ENCODE measurements at places on chromosomes 7 and 10. TPM values are rescaled to one million over a fixed set of nuclear protein-coding genes. Genes with fewer than 3 reads are reported as not detected.

Gene PTF1A
- total RNA-seq, result not detected

GRCh38 chr7:2197436-2198155 lies 35.1 kb downstream of the MAD1L1 start:
- no peak for DNase-seq

- DNase-seq, result no peak
Measured at GRCh38 chr10:74837743-74838142, 11.3 kb downstream of the KAT6B start.

GRCh38 chr10:6396652-6397051 lies 183.4 kb downstream of the PRKCQ start:
- DNase-seq, result no peak
